ENCODE measurements at places on chromosomes 6 and 20.

GRCh38 chr6:125340175-125340835 lies 38.5 kb upstream of the HDDC2 start:
- DNase-seq, result no peak

GRCh38 chr6:168206186-168206585 lies 113.4 kb downstream of the DACT2 start:
- no peak for DNase-seq

DNA sequence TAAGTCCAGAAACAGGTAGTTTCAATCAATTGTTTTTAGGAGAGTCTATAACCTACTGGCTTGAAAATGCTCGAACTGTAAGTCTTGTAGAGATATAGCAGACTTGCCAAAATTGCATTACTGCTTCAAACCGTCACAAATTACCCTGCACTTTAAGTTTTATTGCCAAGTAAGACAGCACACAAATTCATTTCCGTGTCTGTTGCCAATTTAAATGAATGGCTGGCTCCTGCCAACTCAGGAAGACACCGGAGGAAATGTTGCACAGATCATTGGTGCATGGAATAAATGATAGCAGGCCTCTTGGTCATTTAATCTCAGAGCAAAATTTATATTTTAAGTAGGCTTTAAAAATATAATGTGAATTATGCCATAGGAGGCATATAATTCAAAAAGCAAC lies 438.1 kb downstream of the HACE1 start:
- no peak for DNase-seq

DNA sequence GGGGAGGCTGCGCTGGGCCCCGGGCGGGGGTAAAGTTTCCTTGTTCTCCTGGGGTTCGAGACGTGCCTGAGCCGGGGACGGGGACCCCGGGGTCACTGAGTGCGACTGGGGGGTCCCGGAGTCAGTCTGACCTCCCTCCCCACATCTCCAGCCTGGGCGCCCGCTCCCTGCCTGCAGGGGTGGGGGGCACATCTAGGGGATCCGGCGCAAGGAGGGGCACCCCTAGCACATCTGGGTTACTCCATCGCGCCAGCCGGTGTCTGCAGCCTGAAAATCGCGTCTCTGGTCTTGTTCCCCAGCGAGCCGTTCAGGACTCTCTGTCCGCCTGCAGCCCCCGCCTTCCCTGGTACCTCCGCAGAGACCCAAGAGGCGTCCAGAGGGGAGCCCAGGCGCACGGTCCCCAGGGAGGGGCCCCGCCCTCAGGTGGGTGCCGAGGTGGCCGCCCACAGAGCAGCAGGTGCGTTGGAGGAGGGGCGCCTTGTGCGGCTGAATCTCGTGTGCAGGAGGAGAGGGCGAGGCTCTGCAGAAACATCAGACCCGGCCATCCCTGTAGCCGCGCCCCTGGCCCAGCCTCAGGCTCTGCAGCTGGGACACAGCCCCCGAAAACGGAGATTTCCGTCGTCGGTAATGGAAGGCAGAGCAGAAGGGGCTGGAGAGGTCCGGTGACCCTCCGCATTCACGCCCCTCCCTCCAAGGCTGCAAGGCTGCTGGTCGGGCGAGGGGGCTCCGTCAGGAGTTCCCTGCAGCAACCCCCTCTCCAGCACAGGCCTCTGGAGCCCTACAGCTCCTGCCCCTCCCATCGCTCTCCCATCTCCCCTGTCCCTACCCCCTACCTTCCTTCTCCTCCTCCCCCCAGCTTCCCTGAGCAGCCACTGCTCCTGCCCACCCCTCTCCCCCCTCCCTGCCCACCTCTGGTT lies 628 bp upstream of the CHRNA4 start:
- DNase-seq, result peak; percentile 73

GRCh38 chr6:149963212-149963461 lies 606 bp upstream of the ULBP1 start:
- DNase-seq, result no peak

GRCh38 chr20:13278812-13279570 lies 57.9 kb downstream of the ISM1 start:
- no peak for DNase-seq

GRCh38 chr6:14713008-14713960 lies 532.6 kb upstream of the JARID2 start:
- no peak for DNase-seq

- no peak for DNase-seq
These were observed 5.7 kb downstream of the SOD2 start for GRCh38 chr6:159687341-159687740.

DNA sequence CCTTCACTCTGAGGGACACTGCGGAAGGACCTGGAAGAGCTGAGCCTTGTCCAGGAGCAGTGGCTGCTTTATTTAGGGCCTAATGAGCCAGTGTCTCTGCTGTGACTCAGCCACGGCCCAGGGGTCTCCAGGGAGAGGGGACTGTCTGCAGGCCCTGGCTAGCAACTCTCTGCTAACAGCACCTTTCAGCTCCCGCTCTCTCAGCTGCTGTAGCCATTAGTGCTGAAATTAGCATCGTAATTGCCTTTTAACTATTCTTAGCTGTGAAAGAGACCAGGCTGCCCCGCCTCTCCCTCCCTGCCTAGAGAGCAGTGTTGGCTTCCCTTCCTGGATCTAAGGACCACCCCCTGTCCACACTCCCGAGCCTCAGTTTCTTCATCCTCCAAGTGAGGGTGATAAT lies 53.1 kb upstream of the SLC32A1 start:
- DNase-seq, result peak; percentile 94

GRCh38 chr6:44725070-44725469 lies 337.6 kb downstream of the CDC5L start:
- DNase-seq, result no peak

- DNase-seq, result no peak
These were observed 896.8 kb downstream of the C6orf118 start for GRCh38 chr6:164412566-164412965.

- DNase-seq, result no peak
These were observed 618.8 kb upstream of the POU3F2 start for GRCh38 chr6:98215531-98215930.

GRCh38 chr6:146901940-146902816 lies 302.0 kb upstream of the STXBP5 start:
- DNase-seq, result no peak

GRCh38 chr20:7741866-7742265 lies 198.4 kb downstream of the HAO1 start:
- no peak for DNase-seq

- DNase-seq, result no peak
These were observed 41.4 kb downstream of the PTGIS start for GRCh38 chr20:49526568-49526967.

DNA sequence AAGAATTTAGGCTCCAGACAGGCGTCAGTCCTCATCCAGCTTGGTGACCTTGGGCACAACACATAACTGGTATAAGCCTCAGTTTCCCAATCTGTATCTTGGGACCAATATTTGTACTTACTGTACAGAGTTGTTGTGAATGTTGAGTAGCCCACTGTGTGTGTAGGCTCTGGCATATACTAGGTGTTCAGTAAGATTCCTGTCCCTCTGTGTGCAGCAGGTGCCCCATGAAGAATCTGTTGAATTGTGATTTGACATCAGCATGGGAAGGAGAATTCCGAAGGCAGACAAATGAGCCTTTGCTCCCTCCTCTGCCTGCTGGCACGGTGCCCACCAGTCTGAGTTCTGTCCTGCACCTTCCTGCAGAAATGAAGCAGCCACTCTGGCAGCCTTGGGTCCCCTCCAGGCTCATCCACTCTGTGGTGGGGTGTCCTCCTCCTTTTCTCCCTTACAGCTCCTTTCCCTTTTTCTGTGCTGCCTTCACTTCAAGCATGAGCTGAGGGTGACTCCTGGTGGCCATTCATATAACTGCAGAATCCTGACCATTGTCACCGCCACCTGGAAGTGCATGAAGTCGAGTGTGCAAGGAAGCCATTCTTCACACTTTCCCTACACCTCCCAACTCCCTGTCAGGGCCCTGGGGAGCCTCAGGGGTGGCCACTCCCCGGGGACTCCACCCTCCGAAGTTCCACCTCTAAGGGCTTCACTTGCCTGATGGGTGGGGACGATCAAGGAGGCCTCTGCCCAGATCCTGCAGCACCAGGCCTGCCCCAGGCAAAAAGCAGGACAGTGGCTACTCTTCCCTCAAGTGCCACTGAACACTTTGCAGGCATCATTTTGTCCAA lies 48.2 kb downstream of the MRPL14 start:
- no peak for DNase-seq

DNA sequence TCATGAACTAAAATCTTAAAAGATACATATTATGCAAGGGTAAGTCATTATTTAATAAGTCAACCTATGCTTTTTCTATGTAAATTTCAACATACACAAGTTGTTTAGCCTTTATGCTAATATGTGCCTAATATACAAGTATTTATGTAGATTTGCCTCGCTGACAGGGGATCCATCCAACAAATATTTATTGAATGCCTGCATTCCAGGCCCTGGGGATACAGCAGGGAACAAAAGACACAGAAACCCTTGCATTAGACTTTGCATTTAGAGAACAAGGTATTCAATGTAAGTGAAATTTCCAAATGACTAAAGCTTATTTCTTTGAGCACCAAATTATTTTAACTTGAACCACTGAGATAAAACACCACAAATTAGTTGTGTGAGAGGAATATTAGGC lies 19.1 kb downstream of the SERINC1 start:
- no peak for DNase-seq

GRCh38 chr6:29734046-29735018 lies 11.1 kb downstream of the HLA-F start:
- DNase-seq, result no peak

DNA sequence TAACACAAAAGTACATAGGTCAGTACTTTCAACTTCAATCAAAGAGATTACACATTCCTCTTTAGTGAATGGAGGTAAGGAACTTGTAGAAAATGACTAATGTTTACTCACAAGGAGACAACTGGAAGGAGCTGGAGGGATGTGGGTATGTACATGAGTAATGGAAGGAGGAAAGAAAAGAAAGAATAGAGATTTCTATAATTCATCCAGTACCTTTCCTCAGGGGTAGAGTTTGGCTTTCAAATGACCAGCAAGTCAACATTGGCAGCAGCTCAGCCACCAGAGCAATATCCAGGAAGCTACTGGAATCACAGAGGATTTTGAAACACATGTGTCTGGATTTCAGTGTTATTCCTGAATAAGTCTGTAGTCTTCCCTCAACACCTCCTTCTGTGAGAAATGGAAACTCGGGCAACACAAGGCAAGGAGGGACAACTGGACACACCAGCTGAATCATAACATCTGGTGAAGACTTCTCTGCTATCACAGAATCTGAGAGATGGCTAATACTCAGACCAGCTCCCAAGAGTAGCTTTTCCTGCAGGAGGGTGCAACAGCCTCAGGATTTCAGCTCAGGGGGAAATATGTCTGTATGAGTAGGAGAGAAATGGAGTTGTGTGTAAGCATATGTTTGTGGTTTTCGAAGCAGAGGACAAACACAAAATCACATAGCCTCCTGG lies 98.8 kb downstream of the HAO1 start:
- no peak for DNase-seq

DNA sequence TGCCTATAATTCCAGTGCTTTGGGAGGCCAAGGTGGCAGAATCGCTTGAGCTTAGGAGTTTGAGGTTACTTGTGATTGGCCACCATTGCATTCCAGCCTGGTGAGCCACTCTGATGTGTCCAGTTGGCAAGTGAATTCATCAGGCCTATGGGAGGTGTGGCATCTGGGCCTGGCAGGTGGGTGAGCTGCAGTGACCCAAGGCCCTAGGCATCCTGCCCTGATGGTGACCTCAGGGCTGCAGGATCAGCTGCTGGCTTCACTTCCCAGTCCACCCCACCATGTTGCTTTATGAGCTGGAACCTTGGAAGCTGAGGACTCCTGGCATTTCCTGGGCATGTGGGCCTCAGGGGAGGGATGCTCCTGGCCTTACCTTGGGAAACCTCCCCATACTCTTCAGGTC lies 20.5 kb downstream of the RSPH9 start:
- DNase-seq, result no peak

DNA sequence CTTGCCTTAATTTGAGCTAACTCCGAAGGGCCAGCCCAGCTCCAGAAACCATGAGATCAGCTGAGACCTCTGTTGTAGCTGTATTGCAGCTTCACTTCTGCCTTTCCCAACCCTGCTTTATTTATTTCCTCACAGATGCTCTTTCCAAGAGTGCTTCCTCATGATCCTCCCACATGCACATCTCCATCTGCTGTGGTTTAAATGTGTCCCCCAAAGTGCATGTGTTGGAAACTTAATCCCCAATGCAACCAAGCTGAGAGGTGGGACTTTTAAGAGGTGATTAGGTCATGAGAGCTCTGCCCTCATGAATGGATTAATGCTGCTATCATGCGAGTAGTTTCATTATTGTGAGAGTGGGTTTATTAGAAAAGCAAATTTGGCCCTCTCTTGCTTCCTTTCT lies 164.4 kb upstream of the TAB2 start:
- no peak for DNase-seq

- DNase-seq, result no peak
These were observed 47.0 kb downstream of the GOPC start for GRCh38 chr6:117555262-117555849.

DNA sequence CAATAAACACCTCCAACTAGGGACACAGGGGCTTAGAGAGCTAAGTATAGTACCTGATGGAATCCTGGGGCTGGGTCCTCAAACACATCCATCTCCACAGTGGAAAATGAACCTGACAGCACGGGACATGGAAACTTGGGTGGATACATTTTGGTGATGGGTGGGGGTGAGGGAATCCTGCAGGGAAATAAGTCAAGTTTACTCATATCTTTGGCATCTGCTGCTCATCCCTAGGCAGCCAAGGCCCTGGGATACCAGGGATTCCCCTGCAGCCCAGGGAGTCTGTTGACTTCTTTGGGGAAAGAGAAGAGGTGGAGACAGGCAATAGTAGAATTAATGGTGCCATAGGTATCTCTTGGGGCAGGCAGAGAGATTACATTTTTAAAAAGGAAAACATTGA lies 6.6 kb downstream of the APOBEC2 start:
- no peak for DNase-seq

DNA sequence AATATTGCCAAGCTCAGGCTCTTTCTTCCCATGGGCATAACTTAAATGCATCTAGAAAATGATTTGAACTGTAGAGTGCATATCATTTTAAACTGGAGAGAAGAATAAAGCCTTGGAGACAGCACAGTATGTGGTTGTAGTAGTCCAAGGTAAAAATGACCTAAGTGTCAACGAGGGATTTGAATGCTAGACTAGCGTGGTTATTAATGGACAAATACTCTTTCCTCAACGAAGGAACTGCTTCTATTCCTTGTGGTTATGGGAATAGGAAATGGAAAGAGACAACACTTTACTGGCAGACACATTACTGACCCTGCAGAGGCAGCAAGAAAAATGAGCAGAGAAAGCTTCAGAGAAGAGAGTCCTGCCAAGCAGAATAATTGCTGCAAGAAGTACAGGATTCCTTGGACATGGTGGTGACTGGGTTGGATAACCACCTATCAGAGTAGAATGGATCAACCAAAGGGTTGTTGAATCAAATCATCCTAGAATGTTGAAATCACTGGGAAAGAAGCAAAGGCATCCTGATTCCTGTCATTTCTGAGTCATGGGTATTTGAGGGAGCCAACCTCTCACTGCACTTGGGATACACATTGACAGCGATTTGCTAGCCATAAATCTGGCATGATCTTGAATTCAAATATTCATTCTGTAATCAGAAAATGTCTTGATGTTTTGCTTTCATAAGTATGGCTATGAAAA lies 258.1 kb upstream of the EPHA7 start:
- no peak for DNase-seq

- DNase-seq, result no peak
These were observed 13.5 kb downstream of the PTPN1 start for GRCh38 chr20:50523552-50524167.
